ENCODE measurements at places on chromosomes 7 and 10.

GRCh38 chr10:102069071-102069470 lies 3.9 kb downstream of the HPS6 start:
- no peak for DNase-seq

GRCh38 chr7:133940368-133940767 lies 186.8 kb upstream of the LRGUK start:
- DNase-seq = no peak

GRCh38 chr7:690478-691360 lies 35.8 kb upstream of the DNAAF5 start:
- DNase-seq = no peak

DNA sequence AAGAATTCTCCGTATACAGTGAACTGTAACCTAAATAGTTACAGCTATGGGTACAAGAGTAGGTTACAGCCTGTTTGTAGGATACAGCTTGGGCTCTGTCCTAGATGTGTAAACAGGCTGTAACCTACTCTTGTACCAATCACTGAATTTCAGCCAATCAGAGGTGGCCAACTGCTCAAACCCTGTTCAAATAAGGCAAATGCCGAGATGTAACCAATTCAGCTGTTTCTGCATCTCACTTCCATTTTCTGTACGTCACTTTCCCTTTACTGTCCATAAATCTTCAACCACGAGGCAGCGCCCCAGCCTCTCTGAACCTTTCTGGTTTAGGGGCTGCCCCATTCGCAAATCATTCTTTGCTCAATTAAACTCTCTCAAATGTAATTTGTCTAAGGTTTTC lies 8.3 kb upstream of the MMP21 start:
- DNase-seq = no peak

DNA sequence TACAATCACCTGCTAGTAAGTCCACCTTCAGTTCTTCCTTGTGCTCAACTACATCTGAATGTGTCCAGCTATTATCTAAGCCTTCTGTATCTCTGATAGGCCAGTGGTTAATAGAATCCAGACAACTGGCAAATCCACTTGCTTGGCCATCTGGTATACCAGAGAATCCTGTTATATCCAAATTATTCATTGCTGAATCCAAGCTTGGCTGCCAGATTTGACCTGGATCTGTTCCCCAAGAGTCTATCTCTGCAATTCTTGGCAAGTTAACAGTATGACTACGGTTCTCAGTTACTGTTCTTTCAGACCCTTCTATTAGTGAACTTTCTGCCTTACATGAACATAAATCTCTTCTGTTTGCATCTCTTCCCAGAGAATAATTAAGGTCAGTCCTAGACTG lies 154.6 kb upstream of the TARP start:
- no peak for DNase-seq

DNA sequence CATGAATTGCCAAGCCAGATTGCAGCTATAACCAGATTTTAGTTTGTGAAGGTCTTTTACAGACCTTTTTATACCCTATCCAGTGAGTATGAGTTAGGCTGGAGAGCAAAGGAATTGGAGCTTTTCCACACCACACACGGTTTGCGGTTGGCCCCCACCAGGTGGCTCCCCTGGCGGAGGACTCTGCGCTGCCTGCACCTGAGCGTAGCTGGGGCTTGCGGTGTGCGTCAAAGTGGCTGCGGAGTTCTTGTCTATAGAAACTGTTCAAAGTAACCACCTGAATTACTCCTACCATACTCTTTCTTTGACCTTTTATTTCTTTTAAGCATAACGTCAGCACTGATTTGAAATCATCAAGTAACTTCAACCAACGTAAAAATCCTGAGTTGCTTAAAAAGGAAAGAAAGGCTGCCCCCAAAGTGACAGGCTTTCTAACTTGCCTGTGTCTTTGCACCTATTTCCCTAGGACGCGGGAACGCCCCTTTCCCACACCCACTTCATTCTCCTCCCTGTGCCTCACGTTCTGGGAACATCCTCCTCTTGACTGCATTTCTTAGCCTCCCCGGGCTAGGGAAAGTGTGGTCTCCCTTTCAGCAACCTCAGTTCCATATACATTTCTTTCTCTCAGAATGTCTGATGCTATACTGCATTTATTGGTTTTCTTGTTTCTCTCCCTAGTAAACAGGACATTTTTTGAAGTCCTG lies 47.6 kb upstream of the TMEM72 start:
- no peak for DNase-seq

DNA sequence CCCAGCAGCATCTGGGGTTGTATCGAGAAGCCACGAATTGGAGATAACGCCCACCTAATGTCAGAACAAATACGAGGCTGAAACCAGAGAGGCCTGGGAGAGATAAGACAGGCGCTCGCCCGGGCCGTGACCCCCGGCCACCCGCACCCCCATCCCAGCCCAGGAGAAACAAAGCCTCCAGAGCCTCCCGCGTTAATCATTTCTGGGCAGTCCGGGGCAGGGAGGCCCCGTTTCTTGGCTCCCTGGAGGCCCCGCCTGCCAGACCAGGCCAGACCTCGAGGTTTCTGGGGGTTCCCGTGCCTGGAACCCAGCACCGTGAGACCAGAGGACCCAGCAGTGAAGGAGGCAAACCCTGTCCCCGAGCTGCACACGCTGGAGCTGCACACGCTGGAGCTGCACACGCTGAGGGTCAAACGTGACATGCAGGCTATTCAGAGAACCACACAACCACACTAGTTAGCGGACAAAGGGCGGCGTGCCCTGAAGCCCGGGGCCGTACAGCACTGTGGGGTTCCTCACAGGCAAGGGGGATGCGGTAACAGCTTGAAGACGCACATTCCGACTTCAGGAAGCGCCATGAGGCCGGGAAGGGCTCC lies 53.4 kb downstream of the FOXL3 start:
- DNase-seq = no peak

GRCh38 chr10:86506062-86506461 lies 15.5 kb downstream of the WAPL start:
- DNase-seq = no peak

GRCh38 chr7:68031180-68031943 lies 1034.7 kb downstream of the TYW1 start:
- no peak for DNase-seq

DNA sequence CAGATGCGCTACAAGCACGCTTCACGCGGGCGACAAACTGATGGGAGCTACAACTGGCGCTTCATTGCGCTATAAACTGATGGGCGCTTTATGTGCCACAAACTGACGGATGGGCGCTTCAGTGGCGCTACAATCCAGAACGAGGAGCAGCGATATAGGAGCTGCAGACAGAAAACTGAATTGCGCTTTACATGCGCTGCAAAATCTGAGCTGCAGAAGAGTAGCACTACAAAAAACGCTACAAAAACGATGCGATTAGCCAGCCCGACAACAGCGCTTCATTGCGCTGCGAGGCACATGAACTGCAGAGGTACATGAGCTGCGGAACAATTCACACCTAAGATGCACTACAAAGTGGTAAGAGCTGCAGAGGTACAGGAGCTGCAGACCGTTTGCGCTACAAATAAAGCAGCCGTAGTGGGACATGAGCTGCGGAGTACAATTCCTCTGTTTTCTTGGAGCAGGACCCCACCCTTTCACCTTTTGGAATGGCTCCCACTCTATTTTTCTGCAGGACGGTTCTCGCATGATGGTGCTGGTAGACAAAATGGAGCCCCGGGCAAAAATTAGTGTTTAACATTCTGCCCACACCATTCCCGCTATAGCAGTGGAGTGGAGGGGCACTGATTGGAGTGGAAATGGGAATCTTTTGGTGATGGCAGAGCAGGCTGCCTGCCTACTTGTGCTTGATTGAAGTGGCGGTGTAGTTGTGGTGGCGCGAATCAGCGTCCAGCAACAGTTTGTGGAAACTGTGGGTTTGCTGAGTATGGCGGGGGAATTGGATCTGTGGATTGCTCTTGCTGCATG lies 1.2 kb upstream of the SGCE start:
- peak; percentile 37 for DNase-seq

GRCh38 chr7:52311886-52312285 lies 723.5 kb upstream of the POM121L12 start:
- DNase-seq = no peak

- no peak for DNase-seq
Measured at GRCh38 chr7:47392241-47392759, 189.6 kb downstream of the TNS3 start.

GRCh38 chr10:37700886-37701780 lies 156.3 kb downstream of the ZNF248 start:
- no peak for DNase-seq

DNA sequence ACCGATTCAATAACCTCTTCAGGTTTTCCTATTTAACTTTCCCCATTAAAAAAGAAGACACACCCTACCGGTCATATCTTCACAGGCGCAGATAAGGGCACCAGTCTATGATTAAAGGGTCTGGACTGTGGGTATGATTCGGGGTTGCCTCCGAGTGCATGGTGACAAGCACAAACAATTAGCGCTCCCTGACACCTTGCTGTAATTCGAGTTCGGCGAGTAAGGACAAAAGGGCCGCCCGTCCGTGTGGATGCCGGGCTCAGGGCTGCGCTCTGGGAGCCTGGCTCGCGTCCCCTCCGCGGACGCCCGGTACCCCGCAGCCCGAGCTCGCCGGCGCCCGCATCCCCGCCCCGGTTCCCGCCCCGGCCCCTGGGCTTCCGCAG lies 111.9 kb upstream of the RHEB start:
- DNase-seq = no peak

- DNase-seq = no peak
Measured at GRCh38 chr7:138975343-138976104, 5.7 kb downstream of the KIAA1549 start.

- no peak for DNase-seq
Measured at GRCh38 chr7:158662610-158663427, 41.8 kb downstream of the NCAPG2 start.

GRCh38 chr7:156954941-156955340 lies 5.4 kb downstream of the NOM1 start:
- no peak for DNase-seq

GRCh38 chr10:59724098-59724938 lies 14.7 kb upstream of the SLC16A9 start:
- DNase-seq = no peak

- DNase-seq = peak; percentile 37
Measured at GRCh38 chr7:20744954-20745446, 41.7 kb downstream of the SP8 start.

DNA sequence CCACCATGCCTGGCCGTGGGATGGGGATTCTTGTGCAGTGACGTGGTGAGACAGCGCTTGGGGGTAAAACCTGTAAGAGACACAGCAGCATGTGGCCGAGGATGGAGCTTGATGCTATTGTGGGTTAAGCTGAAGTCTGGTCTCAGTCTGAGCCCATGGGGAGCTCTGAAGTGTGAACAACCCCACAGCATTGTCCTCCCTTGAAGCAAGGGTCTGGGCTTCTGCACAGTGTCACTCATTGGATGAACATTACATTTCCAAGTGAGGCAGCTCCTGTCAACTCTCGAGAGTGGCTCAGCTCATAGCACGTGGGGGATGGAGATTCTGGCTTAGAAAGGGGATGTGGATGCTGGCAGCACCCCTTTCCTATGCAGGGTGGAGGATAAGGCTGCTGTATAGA lies 32.2 kb upstream of the ZNF438 start:
- DNase-seq = no peak

- no peak for DNase-seq
Measured at GRCh38 chr10:99115703-99116102, 119.9 kb downstream of the HPSE2 start.

- DNase-seq = no peak
Measured at GRCh38 chr7:111556977-111557376, 5.3 kb downstream of the IMMP2L start.

DNA sequence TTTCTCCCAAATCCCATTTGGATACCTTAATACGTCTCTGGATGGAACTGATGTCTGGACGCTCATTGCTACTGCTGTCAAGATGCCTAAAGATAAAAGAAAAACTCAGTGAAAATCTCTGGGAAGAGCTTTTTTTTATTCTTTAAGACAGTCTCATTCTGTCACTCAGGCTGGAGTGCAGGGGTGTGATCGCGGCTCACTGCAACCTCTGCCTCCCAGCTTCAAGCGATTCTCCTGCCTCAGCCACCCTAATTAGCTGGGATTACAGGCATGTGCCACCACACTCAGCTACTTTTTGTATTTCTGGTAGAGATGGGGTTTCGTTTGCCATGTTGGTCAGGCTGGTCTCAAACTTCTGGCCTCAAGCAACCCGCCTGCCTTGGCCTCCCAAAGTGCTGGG lies 102.2 kb downstream of the NT5C2 start:
- no peak for DNase-seq

DNA sequence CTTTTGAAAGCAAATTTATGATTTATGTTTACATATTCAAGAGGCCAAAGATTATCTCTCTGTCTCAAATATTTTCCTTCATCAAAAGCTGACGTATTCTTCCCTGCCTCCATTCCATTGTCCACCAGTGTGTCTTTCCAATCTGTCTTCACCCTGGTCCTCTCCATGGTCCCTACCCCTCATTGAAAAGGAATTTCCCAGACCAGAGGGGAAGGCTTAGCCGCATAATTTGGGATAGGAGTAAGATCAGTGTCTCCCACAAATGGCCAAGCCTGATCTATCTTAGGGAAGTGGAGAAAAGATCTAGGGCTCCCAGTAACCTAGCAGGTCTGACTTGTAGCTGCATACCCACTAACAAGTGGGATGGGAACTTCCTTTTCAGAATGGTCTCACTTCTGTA lies 46.3 kb upstream of the ZNF800 start:
- DNase-seq = no peak

- DNase-seq = no peak
Measured at GRCh38 chr7:262251-262572, 27.8 kb upstream of the FOXL3 start.

GRCh38 chr7:23662124-23662983 lies 17.6 kb upstream of the FAM221A start:
- DNase-seq = no peak

- DNase-seq = no peak
Measured at GRCh38 chr7:33039257-33039902, 23.2 kb downstream of the NT5C3A start.

GRCh38 chr10:33735464-33735923 lies 401.0 kb upstream of the NRP1 start:
- DNase-seq = no peak

- no peak for DNase-seq
Measured at GRCh38 chr7:2114052-2114451, 118.7 kb downstream of the MAD1L1 start.
